Neural crest cell (in vitro differentiated cells): ENCODE measurements at places on chromosomes 11 and 22.

- no peak for DNase-seq
Measured at GRCh38 chr11:48001438-48002021, 21.2 kb downstream of the PTPRJ start.

DNA sequence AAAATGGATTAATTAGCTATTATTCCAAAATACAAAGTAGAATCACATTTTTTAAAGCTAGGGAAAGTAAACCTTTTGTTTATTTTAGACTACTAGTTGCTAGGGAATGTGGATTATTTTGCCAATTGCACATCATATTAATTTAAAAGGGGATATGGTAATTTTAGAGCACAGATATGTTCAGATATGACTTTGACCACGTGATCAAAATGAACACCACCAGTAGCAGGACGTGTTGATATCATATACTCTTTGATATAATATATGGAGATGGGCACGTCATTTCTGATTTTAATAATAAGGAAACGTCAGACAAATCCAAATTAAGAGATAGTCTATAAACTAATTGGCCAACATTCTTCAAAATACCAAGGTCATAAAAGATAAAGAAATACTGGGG, 1188.3 kb upstream of the CNTN5 start:
- no peak for DNase-seq

- DNase-seq = no peak
Measured at GRCh38 chr11:44863231-44863630, 87.5 kb downstream of the TP53I11 start.

DNA sequence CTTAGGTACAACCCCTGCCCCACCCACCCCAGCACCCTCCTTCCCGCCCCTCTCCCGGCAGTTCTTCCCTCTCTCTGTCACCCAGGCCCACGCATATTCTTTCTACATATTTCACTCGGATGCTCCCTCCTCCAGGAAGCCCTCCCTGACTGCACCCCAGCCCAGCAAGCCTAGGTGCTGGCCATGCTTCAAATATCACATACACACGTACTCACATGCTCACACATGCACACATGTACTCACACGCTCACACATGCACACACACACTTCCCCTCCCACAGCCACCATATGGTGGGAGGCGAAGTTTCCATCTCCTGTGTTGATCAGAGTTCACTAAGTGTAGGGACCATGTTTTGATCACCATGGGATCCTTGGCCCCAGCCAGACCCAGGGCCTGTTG, 90.4 kb downstream of the WNT7B start:
- DNase-seq = no peak

DNA sequence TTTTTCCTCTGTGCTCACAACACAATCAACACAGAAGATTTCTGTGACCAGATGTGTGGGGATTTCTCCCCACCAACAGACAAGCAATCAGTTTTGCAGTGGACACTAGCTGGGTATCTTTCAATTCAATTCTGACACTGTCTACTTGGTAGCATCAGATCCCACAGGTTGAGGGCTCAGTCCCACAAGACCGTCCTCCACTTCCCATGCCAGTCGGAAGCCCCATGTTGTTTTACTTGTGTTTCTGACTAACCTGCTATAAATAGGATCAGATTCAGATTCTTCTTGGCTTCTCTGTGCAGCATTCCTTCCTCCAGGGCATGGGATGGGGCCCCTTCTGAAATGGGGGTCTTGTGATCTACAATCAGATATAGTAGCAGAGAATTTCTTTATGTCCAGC, 19.6 kb downstream of the ACER3 start:
- DNase-seq = no peak

GRCh38 chr11:17611503-17612220, 64.6 kb downstream of the OTOG start:
- DNase-seq = no peak

- DNase-seq = no peak
Measured at GRCh38 chr11:115676206-115676605, 172.0 kb upstream of the CADM1 start.

GRCh38 chr11:10653261-10653660, 40.3 kb downstream of the IRAG1 start:
- DNase-seq = no peak

GRCh38 chr11:86442827-86443226, 68.1 kb downstream of the CCDC81 start:
- DNase-seq = no peak

- no peak for DNase-seq
Measured at GRCh38 chr11:19907839-19908238, 195.2 kb downstream of the NAV2 start.

DNA sequence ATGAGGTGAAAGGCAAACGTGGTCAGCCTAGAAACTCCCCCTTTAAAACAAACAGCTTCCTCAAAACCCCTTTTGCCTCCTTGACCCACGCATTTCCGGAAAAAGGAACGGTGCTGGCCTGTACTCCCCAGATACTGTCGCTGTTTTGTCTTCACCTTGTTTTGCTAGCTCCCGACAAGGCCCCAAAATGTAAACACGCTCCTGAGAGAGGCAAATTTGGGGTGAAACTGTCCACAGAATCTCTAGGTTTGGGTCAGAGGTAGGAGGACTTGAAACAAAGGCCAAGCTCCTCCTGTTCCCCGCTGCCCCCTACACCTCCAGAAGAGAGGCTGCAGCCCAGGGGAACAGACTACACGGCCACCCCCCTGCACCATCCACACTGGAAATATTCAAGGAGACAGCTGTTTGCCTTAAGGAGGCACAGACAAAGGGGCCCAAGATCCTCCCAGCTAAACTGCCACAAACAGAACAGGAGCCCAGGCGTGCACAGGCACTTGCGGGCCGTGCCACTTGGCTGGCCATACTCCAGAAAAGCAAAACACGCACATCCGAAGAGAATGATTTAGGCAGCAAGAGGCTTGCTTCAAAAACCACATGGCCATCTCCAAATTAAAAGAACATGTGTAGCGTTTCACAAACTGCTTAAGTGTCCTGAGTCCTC, 160.5 kb upstream of the GRK3 start:
- no peak for DNase-seq

- DNase-seq = no peak
Measured at GRCh38 chr11:134443246-134443645, 31.2 kb upstream of the B3GAT1 start.

DNA sequence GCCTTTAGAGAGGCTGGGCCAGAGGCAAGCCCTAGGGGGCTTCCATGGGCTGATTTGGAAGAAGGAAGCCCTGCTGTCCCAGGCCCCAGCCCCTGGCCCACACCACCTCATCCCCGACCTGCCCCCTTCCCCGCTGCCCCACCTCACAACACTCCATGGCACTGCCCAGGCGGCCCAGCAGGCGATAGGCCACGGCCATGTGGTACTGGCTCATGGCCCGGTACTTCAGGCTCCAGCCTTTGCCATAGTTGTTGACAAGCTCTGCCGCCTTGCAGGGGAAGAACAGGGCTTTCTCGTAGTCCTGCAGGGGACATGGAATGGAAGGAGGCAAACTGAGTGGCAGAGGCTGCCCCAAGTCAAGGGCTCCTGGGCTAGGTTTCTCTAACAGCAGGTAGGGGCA, 6.4 kb downstream of the RAPSN start:
- DNase-seq = no peak

DNA sequence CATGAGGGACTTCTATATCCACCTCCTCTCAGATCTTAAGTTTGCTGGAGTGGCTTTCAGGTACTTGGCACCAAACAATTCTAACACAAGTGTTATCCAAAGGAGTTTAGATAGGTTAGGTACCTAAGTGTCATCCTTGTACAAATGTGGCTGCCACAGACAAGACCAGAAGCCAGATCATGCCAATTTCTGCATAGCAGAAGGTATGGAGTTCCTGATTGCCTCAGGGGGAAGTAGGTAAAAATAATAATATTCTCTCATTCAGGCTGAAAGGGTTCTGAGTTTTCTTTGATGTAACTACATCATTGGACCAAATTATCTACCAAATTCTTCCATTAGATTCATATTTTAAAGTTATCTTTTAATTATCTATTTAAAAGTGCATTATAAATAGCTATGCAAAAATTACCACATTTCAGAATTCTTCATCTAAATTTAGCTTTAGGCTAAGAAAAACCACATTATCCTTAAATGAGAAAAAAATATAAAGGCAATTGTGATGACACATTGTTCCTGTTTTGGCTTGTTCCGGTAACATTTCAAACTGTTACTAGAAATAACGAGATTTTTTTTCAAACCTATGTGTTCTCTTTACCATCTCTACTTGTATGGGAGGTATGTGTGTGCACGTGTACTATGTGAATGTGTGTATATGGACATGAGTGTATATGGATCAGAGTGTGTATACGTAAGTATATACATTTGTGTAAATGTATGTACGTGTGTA, 66.2 kb upstream of the POU2AF2 start:
- no peak for DNase-seq

GRCh38 chr11:5690736-5691135, 1.1 kb downstream of the TRIM22 start:
- DNase-seq = no peak

DNA sequence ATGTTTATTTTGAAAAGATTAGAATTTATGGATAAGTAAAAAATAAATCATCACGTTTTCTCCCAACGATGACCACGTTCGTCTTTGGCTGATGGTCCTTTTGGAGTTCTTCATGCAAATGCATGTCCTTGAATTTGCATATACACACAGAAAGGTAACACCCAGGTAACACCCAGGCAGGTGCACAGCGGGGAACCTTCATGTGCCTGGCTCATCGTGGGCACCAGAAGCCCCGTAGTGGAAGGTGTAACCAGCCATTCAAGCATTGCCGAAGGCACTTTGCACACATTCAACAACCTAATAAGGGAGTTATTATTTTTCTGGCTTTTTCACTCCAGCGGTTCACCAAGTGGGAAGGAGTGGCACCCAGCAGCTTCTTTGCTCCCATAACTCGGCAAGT, 404.6 kb downstream of the TBC1D22A start:
- no peak for DNase-seq

GRCh38 chr11:512761-513595, 5.9 kb upstream of the RNH1 start:
- no peak for DNase-seq

DNA sequence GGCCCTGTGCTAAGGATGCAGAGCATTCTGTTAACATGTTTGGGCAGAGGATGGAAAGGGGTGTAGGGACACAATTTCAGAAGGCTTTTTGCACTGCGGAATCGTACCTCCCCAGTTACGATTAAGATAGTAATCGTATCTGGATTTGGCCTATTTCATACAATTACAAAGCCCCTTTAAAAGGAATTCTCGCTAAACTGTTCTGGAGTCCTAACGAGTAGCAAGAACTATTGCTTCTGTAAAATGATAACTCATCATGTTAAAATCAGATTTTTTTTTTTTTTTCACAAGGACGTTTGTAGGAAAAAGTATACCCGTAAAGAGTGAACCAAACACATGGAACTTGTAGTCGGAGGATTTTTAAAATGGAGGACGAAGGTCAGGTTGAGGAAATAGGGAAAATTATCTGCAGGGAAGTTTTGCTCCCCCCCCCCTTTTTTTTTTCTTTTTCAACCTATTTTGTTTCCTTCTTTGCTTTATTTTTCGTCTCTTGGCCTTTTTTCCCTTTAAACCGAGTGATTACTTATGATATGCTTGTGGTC, 934 bp downstream of the HSD17B12 start:
- DNase-seq = no peak

GRCh38 chr11:114159802-114160632, 100.5 kb downstream of the ZBTB16 start:
- DNase-seq = peak; percentile 36

DNA sequence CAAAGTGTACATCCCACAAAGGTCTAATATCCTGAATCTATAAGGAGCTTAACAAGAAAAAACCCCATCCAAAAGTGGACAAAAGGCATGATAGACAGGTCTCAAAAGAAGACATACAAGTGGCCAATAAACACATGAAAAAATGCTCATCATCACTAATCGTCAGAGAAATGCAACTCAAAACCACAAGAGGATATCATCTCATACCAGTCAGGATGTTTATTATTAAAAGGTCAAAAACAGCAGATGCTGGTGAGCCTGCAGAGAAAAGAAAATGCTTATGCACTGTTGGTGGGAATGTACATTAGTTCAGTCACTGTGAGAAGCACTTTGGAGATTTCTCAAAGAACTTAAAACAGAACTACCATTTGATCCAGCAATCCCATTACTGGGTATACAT, 12.7 kb downstream of the LGALS12 start:
- no peak for DNase-seq

DNA sequence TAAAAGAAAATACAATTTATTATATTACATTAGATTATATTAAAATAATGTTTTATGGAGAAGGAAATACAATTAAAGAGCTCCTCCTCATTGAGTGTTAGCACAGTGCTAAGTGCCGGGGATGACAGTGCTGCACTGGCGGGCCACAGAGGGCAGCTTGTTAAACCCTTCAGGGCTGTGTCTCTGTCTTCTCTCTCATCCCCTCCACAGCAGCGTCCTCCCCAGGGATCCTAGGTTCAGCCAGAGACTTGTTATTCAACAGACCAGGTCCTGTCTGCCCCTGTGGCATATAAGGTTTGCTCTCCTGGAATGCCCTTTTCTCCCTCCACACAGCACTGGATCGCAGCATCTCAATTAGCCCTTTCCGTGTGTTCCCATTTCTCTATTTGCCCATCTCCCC, 14.2 kb downstream of the THYN1 start:
- no peak for DNase-seq

DNA sequence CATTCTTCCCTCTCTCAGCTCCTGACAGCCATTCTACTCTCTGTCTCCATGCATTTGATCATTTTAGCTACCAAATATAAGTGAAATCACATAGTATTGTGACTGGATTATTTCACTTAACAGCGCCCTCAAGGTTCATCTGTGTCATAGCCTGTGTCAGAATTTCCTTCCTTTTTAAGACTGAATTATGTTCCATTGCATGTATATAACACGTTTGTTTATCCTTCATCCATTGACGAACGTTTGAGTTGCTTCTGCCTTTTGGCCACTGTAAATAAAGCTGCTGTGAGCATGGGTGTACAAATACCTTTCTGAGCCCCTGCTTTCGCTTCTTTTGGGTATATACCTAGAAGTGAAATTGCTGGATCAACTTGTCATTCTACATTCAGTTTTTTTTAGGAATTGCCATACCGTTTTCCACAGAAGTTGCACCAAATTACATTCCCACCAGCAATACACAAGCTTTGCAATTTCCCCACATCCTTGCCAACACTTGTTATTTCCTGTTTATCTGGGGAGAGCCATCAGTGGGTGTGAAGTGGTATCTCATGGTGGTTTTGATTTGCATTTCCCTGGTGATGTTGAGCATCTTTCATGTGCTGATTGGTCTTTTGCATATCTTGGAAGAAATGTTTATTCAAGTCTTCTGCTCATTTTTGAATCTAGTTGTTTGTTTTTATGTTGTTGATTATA, 17.5 kb downstream of the GLB1L2 start:
- no peak for DNase-seq

DNA sequence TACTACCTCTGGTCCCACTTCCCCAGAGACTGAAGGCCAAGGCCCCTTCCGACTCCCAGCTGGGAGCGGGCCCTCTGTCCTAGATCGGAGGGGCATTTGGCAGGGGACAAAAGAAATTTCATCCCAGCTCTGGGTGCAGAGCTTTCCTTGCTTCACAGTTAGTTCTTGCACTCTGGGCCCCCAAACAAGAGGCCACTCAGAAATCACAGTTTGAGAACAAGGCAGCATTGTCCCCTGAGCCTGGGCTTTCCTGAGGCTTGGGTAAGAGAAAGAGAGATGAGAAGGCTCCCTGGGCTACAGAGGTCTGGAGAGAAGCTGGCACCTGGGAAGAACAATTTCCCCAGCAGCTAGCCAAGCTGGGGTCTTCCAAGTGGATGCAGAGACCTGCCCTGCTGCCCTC, 71.8 kb upstream of the NCAM1 start:
- no peak for DNase-seq

- no peak for DNase-seq
Measured at GRCh38 chr22:29313576-29314466, 1.7 kb downstream of the RASL10A start.

GRCh38 chr11:68146010-68146540, 24.9 kb upstream of the CHKA start:
- no peak for DNase-seq

GRCh38 chr11:64144587-64145472, 21.1 kb downstream of the MACROD1 start:
- DNase-seq = no peak
